ENCODE measurements at places on chromosomes 5 and 9. TPM values are rescaled to one million over a fixed set of nuclear protein-coding genes. Genes with fewer than 3 reads are reported as not detected.

CSF1R gene
- 0.27 TPM for total RNA-seq

CYLC2 gene
- not detected for total RNA-seq

PDCD1LG2 gene
- total RNA-seq: 2.0 TPM

PCDHGA8 gene
- 0.07 TPM for total RNA-seq

DDX4 gene
- total RNA-seq: 0.09 TPM

GABRA1 gene
- not detected for total RNA-seq

ERAP2 gene
- total RNA-seq: 49.3 TPM

DNA sequence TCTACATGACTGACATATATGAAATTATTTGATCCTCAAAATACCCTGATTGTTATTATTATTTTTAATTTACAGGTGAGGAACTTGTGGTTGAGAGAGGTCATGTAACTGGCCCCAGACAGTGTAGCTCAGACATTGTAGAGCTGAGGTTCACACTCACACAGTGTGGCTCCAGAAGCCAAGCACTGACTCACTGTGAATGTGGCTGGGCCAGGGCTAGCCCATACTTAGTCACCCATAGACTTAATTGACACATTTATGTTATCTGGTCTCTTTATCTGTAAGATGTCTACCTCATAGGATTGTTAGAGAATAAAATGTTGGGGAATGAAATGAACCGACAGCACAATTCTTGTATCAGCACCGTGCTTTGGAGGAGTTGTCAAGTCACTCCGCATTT lies 24.9 kb upstream of the CCDC112 start:
- DNase-seq: no peak

DNA sequence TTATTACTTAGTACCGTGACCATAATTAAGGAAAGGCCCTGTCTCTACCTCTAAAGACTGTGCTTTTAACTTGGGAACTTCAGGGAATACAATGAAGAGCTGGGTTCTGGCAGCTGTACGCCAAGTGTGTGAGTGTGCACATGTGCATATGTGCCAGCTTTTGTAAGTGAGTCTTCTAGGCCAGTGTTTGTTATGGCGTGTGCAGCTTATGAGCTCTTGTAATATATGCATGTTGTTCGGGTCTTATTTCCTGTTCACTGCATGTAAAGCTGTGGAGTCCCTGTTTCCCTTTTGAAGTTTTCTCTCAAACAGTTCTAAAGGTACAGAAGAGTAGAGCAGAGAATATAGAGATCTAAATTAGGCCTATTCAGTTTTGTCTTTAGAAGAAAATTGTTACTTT lies 30.5 kb downstream of the TGFBR1 start:
- no peak for DNase-seq

GRCh38 chr9:111039231-111039906 lies 1.1 kb upstream of the LPAR1 start:
- no peak for DNase-seq

DNA sequence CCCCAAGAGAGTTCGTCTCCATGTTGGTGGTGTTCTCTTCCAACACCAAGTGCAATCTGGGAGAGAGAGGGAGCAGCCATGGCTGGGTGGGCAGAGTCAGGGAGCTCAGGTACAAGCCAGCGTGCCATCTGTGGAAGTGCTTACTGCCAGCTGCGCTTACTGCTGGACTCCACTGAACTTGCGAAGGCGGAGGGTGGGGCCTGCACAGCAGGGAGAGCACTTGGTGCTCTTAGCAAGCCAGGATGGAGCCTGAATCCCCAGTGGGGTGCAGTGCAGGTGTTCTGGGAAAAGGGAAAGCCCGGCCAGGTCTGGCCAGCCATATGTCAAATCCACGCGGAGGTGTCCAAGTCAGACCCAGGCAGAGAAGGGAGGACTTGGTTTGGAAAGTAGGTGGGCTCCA lies 142.0 kb downstream of the FANCC start:
- no peak for DNase-seq

- DNase-seq: no peak
These were observed 145.0 kb downstream of the EGFLAM start for GRCh38 chr5:38403406-38403805.

DNA sequence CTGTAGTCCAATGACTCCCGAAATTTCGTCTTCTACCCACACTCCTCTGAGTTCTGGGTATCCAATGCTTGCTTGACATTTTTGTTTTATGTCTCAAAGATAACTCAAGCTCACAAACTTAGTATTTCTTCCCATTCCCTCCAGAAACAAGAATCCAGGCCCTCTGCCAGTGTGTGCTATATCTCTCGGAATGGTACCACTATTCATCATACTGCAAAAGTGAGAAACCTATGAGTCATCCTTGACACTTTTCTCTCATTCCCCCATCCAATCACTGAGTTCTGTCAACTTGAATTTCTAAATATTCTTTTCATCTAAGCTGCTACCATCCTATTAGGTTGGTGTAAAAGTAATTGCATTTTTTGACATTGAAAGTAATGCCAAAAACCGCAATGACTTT lies 9.8 kb downstream of the SLC12A2 start:
- DNase-seq: no peak

GRCh38 chr9:137130176-137130755 lies 8.7 kb upstream of the GRIN1 start:
- DNase-seq: no peak

- peak; percentile 69 for DNase-seq
These were observed at the start of gene HACD4 for GRCh38 chr9:21031091-21031807. TSS of gene HACD4 (minus strand) at chr9:21031640. CDS start at chr9:21031590, 50 bp downstream.

GRCh38 chr9:131748411-131748955 lies 8.6 kb upstream of the RAPGEF1 start:
- DNase-seq: no peak

DNA sequence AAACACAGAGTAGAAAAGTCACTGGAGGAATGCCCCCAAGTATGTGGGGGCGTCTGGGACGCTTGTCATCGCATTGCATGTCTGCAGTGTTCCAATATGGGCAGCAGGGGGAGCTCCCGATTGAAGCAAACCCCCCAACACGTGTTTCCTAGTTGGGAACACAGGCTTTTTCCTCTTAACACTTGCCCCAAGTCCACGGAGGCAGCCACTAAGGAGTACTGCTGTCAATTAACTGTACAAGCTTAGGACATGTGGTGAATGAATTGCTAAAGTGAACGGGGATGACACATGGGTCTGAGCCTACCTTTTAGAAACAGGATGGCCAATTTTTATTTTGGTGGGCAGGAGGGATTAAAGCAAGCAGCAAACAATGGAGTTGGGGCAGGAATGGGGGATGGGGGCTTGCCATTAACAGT lies 2.2 kb downstream of the GABRB2 start:
- no peak for DNase-seq
